Lung microvascular endothelial cell (primary cell): ENCODE measurements at places on chromosomes 12 and 14. TPM values are rescaled to one million over a fixed set of nuclear protein-coding genes. Genes with fewer than 3 reads are reported as not detected.

- no peak for DNase-seq
Measured at GRCh38 chr12:28218875-28219274, 28.6 kb downstream of the CCDC91 start.

DNA sequence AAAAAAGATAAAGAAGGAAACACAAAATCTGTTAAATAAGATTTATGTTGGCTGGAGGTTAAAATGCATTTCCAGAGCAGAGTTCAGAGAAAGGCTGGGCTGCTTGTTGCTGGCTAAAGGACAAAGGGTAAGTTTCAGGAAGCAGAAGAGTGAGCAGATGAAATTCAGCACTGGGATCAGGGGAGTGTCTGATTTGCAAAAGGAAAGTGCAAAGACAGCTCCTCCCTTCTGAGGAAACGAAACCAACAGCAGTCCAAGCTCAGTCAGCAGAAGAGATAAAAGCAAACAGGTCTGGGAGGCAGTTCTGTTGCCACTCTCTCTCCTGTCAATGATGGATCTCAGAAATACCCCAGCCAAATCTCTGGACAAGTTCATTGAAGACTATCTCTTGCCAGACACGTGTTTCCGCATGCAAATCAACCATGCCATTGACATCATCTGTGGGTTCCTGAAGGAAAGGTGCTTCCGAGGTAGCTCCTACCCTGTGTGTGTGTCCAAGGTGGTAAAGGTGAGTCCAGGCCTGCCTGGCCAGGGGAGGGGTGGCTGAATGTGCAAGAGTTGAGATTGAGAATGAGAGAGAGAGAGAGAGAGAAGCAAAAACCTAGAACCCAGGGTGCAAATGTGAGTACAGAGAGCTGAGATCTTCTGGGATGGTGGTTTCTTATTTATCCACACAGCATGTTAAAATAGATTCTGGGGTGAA lies at the start of gene OAS1:
OAS1 (plus strand) TSS at position 251 of the 703 bp plus-strand sequence; CDS start at position 329, 78 bp downstream.
- peak; percentile 89 for DNase-seq

GRCh38 chr14:75246546-75247285 lies 31.9 kb upstream of the FOS start:
- DNase-seq = no peak

BICDL1 gene
- total RNA-seq = under 0.01 TPM in 2 replicates

DNA sequence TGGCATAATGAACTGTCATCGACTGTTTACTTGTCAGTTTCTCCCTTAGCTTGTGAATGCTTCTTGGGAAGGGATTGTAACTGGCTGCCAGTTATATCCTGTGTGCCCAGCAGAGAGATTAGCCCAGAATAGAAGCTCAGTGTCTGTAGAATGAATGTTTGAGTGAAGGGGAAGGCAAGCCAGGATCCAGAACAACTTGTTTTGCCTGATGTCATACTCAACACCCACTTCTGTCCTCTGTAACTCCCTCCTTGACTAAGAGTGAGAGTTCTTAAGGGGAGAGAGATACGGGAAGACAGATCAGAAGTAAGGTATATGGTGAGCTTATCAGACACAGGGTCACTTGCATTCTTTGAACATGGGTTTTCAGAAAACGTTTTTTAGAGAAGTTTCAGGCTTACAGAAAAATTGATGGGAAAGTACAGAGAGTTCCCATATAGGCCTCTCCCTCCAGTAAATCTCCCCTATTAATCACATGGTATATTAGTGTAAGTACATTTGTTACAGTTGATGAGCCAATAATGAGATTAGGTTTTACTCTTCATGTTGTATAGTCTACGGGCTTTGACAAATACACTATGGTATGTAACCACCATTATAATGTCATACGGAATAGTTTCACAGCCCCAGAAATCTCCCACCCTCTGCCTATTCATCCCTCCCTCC lies 5.6 kb upstream of the SPPL3 start:
- DNase-seq = no peak

FSCB gene
- total RNA-seq = not detected in 2 replicates

WNT1 gene
- total RNA-seq = not detected in 2 replicates
